ENCODE measurements at places on chromosomes 2 and 18.

GRCh38 chr2:120294008-120294340 lies 41.3 kb downstream of the RALB start:
- no peak for DNase-seq

- DNase-seq = no peak
These were observed 677.7 kb upstream of the CDH7 start for GRCh38 chr18:65073060-65073550.

- DNase-seq = no peak
These were observed 18.6 kb downstream of the THNSL2 start for GRCh38 chr2:88188748-88189147.

- no peak for DNase-seq
These were observed 46.3 kb downstream of the PMS1 start for GRCh38 chr2:189830510-189830909.

DNA sequence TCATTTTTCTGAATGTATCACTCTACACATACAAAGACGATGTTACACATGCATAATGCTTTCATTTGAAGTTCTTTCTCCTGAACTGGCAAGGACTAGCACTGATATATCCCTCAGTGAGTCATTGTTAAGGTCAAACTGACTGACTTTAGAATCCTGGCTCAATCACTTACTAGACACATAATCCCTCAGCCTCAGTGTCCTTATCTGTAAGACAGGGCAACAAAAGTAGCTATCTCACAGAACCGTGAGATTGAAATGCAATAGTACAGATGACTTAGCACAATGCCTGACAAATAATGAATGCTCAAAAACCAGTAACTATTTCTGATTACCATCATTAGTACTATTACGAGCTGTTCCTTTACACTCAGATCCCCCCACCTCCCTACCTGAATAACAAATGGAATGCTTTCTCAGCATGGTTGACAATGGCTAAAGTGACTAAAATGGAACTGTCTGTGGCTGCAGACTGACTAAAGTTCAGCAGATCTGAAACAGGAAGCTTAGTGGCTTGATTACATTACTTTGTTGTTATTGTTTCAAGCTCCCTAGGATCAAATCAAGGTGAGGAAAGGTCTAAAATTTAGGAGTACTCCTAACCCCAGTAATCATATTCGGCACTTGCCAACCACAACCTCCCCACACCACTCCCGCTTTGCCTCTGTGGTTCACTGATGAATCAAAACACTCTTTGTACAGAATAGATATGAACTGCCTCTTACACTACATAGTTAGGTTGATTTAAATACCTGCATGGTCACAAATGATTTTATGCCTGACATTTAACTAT lies 35.8 kb upstream of the CACNB4 start:
- DNase-seq = peak; percentile 48

GRCh38 chr2:218960309-218961165 lies 1.1 kb downstream of the CDK5R2 start:
- DNase-seq = no peak

- no peak for DNase-seq
These were observed 432.7 kb downstream of the ZNF521 start for GRCh38 chr18:24919181-24919797.

Data from HCEC 1CT (cell line).